Activated CD4-positive, CD25-positive, alpha-beta regulatory T cell treated with anti-CD3 and anti-CD28 coated beads, Interleukin-2, amount 50 U/mL, for 16 hours (primary cell): ENCODE measurements at places on chromosomes 11 and 22.
A peak's percentile ranks its signal among the peaks of the same experiment; 100 is the strongest.

DNA sequence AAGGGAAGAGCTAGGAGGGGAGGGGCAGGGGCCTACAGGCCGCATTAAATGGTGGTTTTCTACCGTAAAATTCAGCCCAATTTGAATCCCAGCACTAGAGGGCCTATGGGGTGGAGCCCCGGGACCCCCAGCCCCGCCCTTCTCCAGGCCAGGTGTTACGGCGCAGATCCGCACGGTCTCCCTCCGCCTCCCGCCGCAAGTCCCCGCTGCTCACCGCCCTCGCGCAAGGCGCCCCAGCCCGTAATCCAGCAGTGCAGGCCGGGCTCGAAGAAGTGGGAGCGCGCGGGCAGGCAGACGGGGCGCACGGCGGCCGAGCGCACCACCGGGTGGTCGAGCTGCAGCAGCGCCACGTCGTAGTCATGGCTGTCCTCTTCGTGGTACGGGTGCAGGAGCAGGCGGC is 17.3 kb downstream of the KCTD17 start:
- no peak for DNase-seq

DNA sequence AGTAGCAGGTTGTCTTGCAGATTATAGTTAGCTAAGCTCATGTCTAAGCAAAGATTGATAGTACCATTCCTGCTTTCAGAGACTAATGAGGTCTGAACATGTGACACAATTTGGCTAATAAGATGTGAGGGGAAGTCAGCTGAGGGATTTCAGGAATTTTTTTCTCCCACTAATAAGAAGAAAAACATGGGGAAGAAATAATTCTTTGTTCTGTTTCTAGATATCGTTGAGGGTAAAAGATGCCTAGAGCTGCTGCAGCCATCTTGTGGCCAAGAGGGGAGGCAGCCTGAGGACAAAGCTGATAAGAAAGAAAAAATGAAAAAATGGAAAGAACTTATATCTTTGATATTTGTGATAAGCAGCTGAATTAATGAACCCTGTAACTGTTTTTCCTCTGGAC is 1334.4 kb downstream of the LRRC4C start:
- DNase-seq, result no peak

GRCh38 chr11:110772863-110773262 is 60.6 kb upstream of the ARHGAP20 start:
- DNase-seq, result no peak

- no peak for DNase-seq
Observed at GRCh38 chr11:69320326-69320725, 26.4 kb downstream of the MYEOV start.

GRCh38 chr22:19495562-19496323 is 16.0 kb downstream of the CDC45 start:
- no peak for DNase-seq

GRCh38 chr11:44596525-44597276 is 31.2 kb downstream of the CD82 start:
- DNase-seq, result peak; percentile 28

DNA sequence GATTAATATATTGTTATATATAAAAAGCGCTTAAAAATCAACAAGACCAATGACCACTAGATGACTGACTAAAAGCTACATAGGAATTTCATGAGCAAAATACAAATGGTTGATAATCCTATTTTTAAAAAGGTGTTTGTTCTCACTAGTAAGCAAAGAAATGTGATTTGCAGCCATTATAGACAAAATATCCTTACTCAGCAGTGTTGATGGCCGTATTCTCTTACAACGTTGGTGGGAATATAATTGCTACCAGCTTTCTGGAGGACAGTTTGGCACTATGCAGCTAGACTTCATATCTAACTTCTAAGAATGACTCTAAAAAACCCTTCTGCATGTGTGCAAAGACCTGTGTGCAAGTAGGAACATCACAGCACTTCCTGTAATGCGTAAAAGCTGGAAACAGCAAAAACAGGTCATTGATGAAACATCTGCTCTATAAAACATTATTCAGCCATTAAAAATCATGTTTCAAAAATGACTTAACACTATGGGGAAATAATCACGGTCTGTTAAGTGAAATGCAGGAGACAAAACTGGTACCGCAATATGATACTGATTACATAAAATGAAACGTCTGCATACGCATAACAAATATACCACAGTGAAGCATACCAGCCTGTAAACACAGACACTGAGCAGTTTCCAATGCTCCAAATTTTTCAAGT is 70.1 kb upstream of the LINC01488 start:
- no peak for DNase-seq

GRCh38 chr22:33722816-33723215 is 197.5 kb downstream of the LARGE1 start:
- no peak for DNase-seq

DNA sequence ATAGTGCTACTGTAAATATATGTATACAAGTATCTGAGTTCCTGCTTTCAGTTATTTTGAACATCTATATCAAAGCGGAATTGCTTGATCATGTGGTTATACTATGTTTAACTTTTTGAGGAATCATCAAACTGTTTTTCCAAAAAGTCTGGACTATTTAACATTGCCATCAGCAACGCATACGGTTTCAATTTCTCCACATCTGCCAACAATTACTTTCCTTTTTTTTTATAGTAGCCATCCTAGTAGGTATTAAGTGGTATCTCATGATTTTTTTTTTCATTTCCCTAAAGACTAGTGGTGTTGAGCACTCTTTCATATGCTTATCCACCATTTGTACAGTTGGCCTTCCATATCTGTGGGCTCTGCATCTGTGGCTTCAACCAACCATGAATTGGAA is 1.3 kb upstream of the UBE4A start:
- no peak for DNase-seq

GRCh38 chr11:1738380-1738779 is 12.0 kb downstream of the IFITM10 start:
- DNase-seq, result no peak

DNA sequence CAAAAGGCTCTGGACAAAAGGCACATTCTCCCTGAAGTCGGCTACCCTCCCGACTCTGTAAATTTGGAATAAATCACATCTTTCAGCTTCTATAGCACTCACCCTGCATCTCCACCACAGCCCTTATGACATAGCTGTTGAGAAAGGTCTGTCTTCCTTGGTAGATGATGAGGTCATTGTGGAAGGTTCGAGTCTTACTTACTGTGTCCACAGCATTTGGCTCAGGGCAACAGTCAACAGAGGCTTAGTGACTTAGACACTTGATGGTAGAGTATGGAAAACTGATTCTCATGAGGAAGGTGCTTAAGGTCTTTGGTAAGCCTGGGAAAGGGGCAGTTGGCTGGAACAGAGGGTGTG is 45.6 kb downstream of the PTPRJ start:
- DNase-seq, result no peak

DNA sequence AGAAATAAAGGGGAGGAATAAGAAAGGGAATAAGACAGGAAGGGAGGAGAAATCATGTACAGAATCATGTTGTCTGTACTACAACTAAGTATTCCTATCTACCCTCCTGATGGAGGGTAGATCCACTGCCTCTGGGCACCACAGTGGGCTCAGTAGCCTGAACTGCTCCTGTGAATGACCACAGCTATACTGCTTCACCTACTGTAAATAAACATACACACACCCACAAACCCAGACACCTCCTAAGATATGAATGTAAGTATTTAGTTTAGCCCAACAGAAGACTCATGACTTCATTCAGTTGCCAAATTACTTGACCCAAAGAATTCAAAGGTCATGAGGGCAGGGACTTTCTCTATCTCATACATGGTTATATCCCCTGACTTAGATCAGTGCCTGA is 177.3 kb upstream of the C11orf58 start:
- DNase-seq, result no peak

DNA sequence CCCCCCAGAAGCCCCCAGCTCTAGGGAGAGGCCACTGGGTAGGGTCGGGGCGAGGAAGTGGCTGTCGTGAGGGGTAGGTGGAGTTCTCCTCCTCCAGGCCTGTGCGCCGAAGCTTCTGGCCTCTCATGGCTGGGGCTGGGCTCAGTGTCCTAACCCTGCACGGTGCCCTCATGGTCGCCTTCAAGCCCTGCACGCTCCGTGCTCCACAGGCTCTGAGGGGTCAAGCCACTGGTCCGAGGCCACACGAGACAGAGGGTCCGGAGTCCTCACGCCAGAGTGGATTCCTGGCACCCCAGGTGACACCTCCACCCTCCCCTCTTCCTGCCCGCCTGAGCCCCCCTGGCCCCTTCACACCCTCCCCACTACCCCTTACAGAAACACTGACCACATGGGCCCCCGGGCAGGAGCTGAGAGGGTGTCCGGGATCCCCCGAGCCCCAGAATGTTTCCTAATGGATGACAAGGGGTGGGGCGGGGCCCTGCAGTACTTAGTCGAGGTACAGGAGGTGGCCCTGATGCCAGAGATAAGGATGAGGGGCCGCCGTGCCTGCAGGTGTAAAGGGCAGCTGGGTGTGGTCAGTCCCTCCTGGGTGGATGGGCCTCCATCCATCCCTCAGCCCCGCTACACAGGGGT is 997 bp upstream of the CDHR5 start:
- DNase-seq, result no peak

DNA sequence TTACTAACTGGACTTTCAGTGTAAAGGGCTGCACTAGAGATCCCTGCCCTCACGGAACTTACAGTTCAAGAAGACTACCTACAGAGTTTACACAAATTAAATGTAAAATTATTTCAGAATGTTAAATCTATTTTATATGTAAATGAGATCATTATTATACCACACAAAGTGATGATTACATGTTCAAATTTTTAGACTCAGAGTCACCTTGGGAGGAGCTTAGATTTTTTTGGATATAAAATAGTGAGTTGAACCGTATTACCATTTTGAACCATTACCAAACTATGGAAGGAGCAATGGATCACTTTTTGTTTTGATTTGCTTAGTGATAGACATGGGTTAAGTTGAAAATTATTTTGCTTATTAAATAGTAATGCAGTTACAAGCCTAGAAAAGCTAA is 1.6 kb downstream of the IPO7 start:
- no peak for DNase-seq

GRCh38 chr11:134024420-134025081 is 44.3 kb upstream of the JAM3 start:
- no peak for DNase-seq

DNA sequence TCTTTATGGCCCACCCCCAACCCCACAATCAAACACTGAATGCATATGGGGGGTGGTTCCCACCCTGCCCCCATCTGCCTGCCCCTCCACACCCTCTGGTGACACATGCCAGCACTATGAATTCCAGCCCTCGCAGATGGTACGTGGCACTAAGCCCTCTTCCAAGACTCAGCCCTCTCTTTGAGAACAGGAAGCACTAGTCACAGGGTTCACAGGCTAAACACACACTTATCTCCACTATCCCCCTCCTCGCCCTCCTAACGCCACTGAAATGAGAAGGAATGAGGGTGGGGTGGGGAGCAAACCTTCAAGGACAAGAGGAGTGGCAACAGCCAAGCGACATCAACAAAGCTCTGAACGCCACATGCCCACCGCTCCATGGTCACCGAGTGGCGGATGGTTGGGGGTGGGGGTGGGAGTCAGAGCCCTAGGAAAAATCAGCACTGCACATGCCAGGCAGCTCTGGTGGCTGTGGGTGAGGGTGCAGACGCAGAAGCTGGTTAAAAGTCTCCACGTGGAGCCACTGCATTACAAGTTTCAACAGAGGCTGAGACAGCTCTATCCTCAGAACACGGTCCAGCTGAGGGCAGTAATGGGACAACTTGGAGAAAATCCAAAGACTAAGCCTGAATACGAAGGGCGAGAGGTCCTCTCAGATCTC is 33.6 kb downstream of the TMEM184B start:
- DNase-seq, result no peak

DNA sequence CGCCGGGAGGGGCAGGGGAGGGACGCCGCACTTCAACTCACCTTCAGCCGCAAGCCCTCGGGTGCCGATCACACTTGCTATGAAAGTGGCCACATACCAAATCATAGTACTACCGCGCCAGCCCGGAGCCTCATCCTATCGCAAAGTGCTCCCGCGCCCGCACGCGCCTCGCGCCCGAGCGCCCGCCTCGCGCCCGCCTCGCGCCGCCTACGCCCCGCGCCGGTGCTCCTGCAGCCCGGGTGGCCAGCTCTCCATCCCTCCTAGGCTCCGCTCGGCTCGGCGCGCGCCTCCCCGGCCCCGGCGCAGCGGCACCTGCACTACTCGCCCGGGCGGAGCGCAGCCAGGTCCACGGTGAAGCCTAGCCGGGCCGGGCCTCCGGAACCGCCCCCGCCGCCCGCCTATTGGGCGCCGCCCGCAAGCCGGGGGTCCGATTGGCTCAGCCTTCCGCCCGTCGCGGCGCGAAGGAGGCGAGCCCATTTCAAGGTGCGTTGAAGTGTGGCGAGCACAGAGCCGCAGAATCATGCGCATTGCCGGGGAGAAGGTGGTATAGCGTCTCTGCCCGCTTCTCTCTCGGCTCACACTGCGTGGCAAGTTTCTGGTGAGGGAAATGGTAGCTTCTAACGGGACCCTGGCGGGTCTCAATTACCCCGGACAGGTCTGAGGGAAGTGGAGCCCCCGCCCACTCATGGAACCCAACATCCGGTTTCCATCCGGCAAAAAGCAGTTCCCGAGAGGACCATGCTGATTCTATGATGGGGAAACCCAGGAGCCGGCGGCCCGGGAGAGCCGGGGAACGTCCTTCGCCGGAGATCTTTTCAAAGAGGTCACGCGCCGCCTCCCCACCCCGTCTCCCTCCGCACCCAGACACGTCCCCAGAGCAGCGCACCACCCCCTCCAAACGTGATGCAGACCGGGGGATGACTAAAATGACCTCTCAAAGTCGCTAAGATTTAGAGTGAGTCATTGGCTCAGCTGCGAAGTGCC is at the start of gene IGSF9B:
TSS of gene IGSF9B (minus strand) at position 319 of the 984 bp plus-strand sequence. CDS start at position 105, 214 bp downstream.
- DNase-seq, result peak; percentile 78

DNA sequence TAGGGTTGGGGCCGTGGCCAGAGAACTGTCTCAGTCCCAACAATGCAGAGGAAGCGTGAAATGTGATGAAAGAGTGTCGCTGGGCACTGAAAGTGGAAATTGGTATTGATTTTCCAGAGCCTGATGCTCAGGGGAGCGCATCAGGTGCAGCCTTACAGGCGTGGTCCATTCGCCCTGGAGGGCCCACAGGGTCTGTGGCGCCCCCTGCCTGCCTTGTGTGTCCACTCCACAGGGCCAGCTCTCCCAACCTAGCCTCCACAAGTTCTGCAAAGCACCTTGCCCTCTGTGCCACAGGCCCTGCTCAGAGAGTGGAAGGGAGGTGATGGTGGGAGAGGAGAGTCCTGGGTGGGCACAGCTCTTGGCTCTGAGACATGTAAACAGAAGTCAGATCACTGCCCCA is 54.9 kb upstream of the LMO1 start:
- DNase-seq, result no peak

DNA sequence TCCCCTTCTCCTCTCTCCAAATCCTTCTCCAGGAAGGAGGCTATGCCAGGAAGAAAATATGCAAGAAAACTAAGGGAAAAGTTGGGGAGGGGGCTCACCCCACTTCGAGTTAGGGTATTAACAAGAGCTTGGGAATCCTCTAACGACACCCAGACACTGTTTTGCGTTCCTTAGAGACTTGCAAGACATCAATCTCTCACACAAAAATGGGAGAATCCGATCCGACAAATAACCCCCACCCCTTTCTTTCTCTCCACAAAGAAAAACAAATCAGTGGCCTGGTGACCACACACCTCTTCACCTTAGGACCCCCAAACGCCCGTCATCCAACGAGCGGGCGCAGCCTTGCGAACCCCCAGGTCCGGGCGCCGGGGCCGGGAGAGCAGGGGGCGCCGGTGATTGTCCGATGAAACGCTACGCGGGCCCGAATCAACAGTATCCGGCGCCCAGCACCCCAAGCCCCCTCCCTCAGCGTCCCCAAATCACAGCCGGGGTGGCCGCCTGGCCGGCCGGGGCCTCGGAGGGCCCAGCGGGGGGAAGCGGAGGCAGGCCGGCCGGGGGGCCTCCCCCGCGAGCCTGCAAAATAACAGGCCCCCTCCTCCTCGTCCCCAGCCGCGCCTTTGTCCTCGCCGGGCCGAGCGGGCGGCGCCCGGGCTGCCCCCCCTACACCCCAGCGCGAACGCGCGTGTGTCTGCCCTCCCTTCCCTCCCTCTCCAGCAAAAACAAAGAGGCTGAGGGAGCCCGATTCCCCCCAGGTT is 690 bp downstream of the CSNK1E start:
- DNase-seq, result peak; percentile 11
